ENCODE measurements at places on chromosomes 4 and X.
A peak's percentile ranks its signal among the peaks of the same experiment; 100 is the strongest.

GRCh38 chr4:181319629-181320028 lies 923.6 kb upstream of the TENM3 start:
- DNase-seq: no peak

GRCh38 chr4:153733751-153734448 lies 25.9 kb downstream of the RNF175 start:
- DNase-seq: no peak

DNA sequence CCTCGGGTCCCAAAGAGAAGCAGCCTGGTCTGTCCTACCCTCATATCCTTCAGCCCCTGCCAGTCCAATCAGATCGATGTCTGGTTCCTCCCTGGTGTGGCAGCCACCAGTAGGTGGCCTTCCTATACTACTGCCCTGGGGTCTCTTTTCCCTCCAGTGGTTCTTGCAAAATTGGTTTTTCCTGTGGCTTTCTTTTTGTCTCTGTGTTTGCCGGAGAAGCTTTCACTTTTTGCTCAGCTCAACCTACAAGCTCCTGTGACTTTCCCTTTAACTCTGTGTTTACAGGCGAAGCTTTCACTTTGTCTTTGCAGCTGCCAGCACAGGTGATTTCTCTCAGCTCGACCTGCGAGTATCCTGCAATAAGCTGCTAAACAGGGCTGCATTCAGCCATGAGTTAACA lies 46.8 kb downstream of the UGT2A3 start:
- peak; percentile 66 for DNase-seq

DNA sequence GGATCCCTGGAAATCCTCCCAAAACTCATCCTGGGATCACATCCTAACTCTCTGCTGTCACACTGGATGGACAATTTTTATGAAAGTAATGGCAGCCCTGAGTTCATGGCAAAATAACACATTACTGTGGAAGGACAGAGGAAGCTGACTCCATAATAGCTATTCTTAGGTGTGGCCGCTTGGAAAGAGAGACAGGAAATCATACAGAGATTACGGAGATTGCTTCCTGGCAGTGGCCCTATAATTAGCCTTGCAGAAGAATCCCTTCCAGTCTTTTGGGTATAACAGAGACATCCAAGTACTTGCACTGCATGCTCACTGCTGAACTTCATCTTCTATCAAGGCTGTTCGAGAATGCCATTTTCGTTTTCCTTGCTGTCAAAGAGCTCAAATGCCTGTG lies 133.1 kb upstream of the VCX start:
- no peak for DNase-seq

DNA sequence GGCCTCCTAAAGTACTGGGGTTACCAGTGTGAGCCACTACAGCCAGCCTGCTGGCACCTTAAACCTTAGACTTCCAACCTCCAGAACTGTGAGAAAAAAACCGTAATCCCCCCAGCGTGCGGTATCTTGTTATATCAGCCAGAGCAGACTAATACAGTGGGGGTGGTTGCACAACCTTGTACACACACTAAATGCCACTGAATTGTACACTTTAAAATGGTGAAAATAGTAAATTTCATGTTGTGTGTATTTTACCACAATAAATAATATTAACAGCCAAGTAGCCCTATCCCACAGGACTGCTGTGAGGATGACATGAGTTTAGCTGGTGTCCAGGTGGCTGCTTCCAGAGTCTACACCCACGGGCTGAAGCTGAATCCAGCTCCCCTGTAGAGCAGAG lies 38.8 kb downstream of the ZBTB49 start:
- DNase-seq: no peak

DNA sequence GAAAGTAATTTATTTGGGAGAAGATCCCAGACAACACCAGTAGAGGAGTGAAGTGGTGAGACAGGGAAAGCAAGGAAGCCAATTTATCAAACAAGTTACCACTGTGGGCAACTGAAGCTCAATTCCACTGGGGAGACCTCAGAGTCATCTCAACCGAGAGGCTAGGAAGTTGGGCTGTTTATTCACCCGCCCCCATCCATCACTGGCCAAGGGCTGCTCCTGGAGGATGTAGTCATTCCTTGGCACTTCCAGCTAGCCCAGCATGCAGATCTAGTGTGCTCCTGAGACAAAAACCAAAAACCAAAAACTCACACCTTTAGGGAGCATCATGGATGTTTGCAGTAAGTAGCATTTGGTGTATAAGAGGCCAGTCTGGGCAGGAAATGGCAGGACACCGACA lies 47.0 kb downstream of the RAI2 start:
- no peak for DNase-seq

- DNase-seq: peak; percentile 77
Measured at GRCh38 chrX:143788265-143788664, 67.7 kb upstream of the SPANXN2 start.

DNA sequence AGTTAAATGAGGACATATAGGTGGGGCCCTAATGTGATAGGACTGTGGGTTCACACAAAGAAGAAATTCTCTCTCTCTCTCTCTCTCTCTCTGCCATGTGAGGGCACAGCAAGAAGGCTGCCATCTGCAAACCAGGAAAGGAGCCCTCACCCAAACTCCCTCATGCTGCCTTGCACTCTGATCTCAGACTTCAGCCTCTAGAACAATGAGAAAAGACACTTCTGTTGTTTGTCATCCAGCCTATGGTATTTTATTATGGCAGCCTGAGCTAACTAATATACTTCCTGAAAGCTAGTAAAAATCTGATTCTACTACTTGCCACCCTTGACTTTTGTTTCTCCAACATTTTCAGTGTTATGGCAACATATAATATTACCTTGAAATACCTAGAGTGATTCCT lies 425.9 kb downstream of the SPOCK3 start:
- no peak for DNase-seq

GRCh38 chr4:98448908-98449307 lies 187.7 kb downstream of the RAP1GDS1 start:
- DNase-seq: peak; percentile 11

DNA sequence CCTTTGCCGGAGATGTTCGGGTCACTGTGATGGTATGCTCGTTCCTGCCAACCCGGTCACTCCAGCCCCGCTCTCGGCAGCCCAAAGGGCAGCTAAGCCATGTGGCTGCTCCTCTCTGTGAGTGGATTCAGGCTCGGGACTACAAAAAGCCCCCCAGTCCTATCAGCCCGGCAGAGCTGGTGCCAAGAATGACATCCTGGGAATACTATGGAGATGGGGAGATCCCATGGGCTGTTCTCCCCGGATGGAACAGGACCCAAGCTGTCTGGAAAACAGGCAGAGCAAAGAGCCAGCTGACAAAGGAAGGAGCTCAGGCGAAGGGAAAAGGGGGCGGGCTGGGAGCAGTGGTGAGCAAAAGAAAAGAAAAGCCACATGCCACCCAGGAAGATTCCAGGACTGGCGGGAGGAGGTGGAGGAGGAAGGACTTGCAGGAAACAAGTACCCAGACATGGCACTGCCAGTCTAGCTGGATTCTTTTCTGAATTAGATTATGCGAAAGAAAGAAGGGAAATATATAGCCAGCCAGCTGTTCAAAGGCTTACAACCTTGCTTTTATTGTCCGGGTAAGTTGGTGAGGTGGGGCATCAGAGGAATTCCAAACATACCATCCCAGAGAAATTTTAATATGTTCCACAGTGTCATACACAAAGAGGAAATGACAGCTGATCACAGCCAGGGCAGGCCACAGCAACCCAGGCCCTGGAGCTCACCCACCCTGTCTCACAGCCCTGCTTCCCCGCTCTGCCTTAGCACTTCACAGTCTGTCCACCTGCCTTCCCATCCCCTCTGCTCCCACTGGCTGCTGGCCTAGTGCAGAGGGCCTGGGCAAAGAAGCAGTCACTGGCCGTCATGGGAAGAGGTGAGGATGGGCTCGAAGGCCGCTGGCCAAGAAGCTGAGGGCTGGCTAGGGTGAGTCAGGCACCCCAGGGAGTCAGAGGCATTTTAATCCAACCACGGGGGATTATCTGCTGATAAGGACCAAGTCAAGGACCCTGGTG lies 3.4 kb downstream of the NDP start:
- DNase-seq: no peak

DNA sequence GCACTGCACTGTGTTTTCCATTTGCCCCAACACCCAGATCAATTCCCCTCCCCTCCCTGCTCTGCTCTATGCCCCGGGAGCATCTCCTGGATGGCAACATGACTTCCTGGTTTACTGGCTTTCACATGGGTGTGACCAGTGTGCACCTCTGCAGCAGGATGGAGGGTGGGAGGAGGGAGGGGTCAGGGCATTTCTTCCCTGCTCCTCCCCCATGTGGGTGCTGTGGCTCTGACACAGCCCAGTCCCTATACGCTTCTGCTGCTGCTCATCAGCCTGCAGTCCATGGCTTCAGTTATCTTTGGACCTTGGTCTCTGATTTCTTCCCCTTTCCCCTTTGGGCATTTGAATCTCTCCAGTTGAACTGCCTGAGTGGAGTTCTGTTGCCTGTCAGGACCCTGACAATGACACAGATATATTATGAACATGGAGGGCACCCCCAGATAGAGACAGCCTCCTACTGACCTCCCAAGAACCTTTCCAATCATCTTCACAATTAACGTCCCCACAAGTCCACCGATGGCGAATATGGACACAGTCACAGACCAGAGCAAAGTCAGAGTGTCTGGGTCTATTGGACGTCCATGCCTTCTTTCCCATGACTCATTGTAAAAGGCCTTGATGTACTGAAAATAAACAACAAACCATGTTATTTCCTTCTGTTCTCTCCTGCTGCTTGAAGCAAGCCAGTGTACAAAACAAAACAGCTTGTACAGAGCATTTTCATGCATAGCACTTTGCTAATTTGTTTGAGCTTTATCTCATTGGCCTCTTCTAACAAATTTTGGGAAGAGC lies 24.8 kb downstream of the SLC2A9 start:
- no peak for DNase-seq

- no peak for DNase-seq
Measured at GRCh38 chr4:58807843-58808615, 1697.8 kb upstream of the IGFBP7 start.

GRCh38 chr4:78032446-78032845 lies 24.7 kb upstream of the FRAS1 start:
- peak; percentile 58 for DNase-seq

DNA sequence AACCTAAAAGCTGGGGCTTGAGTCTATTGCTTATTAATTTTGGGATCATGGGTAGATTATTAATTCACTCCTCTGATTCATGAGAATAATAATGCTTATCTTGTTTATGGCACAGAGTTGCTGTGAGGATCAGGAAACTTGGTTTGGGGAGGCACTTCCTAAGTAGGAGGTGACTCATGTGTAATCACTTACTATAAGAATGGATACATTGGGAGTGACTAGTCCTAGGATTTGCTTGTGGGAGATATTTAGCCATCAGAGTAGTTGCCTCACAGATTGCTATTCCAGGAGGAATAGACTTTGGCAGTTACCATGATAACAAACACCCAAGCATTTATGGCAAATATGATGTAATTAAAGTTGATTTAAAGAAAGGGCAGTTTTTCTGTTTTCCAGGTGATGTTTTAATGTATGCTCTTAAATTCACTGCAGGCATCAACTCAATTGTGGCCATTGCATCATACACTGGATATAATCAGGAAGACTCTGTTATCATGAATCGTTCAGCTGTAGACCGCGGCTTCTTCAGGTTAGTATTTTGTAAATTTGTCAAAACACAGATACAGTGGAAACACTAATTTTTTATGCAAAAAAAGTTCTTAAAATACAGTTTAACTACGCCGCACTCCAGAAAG lies 41.9 kb downstream of the POLR2B start:
- DNase-seq: no peak

GRCh38 chr4:2923141-2923551 lies 40.1 kb downstream of the NOP14 start:
- DNase-seq: no peak

DNA sequence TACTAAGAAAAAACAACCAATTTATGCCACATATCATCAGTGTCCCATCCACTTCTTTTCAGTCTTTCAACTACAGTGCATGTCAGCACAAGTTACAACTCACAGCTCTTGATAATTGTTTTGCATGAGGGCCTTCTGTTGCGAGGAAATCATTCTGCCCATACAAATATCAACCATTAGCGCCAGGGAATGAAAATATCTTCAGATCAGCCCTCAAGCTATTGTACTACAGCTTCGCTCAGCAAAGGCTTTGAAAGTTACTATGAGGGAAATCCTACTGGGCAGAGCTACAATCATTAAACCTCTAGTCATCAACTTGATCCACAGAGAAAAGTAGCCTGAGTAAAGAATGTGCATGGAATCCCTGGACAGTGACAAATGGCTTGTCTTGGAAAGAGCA lies 1023.6 kb upstream of the HS3ST1 start:
- no peak for DNase-seq

Measured in DMS53 (cell line).